ENCODE measurements at places on chromosomes 7 and 10.

DNA sequence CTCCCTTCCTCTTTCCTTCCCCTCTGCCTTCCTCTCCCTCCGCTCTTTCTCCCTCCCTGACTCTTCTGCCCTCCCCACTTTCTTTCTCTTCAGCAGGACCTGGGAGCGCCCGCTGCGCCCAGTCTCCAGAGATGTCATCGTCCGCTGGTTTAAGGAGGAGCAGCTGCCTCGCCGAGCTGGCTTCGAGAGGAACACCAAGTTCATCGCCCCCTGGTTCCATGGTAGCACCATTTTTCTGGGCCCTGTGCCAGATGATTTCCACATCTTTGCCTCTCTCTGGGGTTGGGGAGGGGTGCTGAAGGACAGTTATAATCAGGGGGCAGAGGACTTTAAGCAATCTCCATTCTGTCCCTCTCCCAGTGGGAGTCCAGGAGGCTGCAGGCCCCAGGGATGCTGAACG lies 71.6 kb downstream of the SH2D4B start:
- DNase-seq: no peak

GRCh38 chr10:113549856-113550255 lies 3.0 kb upstream of the HABP2 start:
- no peak for DNase-seq

GRCh38 chr10:33353853-33354252 lies 19.4 kb upstream of the NRP1 start:
- DNase-seq: no peak

DNA sequence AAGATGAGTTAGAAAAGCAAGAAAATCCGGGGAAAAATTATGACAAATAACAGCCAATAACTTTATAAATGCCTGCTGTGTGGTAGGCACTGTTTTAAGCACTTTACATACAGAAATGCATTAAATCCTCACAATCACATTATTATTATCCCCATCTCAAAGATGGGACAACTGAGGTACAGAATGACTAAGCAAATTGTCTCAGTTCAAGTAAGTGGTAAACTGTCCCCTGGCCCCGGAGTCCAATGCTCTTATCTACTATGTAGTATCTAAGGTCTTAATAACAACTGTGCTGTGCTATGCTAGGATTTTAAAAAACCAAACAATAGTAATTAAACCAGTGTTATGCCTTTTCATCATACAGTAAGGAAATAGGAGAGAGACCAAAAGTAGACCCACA lies 105.6 kb downstream of the RTKN2 start:
- no peak for DNase-seq

DNA sequence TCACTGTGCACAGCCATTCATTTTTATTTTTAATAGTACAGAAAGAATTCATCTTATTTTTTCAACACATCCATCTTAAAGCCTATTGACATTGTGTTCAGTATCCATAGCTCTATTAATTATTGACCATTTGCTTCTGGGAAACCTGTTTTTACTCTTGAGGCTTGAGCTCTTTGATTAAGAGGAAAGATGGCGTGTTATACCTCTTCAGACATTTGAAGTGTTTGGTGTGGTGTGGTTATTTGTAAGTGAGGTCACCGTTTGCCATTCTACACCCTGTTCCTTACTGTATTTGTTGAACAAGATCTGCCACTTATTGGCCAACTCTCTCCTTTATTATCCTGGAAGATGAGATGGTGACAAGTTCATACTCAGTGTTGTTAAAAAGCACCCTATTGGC lies 18.4 kb downstream of the C7orf57 start:
- DNase-seq: no peak

- no peak for DNase-seq
Observed at GRCh38 chr7:132154248-132154647, 422.0 kb downstream of the PLXNA4 start.

GRCh38 chr10:14179251-14179650 lies 151.5 kb downstream of the FRMD4A start:
- no peak for DNase-seq

Measured in astrocyte of the spinal cord (primary cell).